NCI-H1417 (cell line): ENCODE measurements at places on chromosomes 11 and 22.

- no peak for DNase-seq
Observed at GRCh38 chr22:37985751-37986281, 1.5 kb upstream of the SOX10 start.

- no peak for DNase-seq
Observed at GRCh38 chr11:10022764-10023163, 271.3 kb downstream of the SBF2 start.

- DNase-seq = no peak
Observed at GRCh38 chr11:119580081-119580480, 148.9 kb downstream of the NECTIN1 start.

GRCh38 chr22:29914991-29915533, 32.1 kb downstream of the MTMR3 start:
- DNase-seq = no peak

DNA sequence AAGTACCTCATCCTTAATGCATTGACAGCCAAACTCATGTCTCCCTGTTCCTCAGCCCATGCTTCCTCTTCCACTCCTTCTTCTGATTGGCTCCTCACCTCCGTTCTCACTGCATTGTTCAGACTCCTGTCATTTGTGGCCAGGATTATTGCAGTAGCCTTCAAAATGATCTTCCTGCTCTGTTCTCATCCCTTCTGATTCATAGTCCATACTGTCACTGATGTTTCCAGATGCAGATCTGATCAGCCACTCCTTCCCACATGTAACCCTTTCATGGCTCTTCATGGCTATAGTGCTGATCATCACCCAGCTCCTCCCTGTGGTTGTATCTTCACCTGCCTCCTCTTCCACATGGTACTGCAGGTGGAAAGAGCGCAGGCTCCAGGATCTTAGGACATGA, 71.7 kb downstream of the DEPDC5 start:
- no peak for DNase-seq

GRCh38 chr11:46611526-46612304, 5.3 kb downstream of the HARBI1 start:
- DNase-seq = no peak

- DNase-seq = peak; percentile 93
Observed at GRCh38 chr11:65329944-65330403, 3.7 kb upstream of the DPF2 start.

DNA sequence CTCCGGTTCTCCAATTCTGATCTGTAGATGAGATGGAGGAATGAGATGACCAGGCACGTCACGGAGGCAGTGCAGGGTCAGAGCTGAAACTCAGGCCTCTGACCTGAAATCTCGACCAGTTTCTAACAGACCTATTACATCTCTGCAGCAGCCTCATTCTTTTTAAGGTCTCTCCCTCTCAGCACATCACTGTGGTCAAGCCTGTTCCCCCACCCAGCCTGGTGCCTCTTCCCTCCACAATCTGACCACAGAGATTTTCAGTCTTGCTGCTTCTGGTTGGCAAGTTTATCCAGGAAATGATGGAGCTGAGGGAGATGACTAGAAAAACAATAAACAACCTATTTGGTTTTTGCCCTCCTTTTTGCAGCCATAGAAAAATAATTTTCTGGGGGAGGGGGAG, 9.5 kb downstream of the GRAMD1B start:
- DNase-seq = no peak

DNA sequence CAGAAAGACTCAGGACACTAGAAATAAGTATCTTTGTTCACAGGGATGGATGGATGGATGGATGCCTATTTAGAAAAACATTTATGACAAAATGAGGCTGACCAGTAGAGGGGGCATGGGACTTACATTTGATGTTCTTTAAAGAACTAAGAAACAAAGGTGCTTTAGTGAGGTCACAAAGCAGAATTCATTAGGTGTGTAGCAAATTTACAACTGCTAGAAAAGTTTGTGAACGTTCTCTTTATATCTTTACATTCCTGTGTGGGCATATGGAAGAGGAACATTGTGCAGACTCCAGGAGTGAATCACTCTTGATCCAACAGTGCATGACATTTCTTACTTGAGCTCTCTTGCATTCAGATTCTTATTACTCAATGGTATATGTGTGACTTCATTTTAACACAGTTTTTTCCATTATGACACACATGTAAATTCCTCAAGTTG, 15.8 kb upstream of the SIK2 start:
- peak; percentile 44 for DNase-seq

DNA sequence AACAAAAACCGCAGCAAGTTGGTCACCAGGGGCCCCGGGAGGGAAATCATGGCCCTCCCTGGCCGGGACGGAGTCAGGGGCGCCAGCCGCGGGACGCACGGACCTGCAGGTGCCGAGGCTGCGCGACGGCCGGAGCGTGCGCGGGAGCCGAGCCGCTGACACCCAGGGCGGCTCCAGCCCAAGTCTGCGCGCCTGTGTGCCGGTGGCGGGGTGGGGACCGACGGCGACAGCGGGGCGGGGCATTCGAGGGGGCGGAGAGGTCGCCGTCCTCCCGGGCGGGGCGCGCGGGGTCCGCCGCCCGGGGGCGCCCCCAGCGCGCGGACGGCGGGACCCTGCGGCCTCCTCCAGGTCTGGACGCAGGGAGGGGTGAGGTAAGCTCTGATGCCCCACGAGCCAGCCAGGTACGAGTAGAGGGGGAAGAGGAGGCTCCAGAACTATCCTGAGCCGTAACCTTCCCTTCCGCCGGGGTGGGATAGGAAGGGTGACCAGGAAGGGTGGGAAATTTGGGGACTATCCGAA, at the start of gene ESAM:
TSS of gene ESAM (minus strand) at position 186 of the 519 bp plus-strand sequence. CDS start at position 50, 136 bp downstream.
- peak; percentile 68 for DNase-seq

DNA sequence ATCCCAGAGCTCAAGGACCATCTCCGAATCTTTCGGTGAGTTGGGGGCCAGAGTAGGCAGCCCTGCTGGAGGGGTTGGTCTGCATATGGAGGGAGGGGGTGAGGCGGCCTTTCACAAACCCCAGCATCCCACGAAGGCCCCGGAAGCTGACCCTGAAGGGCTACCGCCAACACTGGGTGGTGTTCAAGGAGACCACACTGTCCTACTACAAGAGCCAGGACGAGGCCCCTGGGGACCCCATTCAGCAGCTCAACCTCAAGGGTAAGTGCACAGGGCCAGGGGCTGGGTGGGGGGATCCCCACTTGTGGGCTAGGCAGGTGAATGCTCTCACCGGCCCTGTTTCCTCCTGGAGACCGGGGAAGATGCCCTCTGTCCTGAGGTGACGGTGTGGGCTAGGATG, 6.2 kb downstream of the TRPT1 start:
- no peak for DNase-seq

DNA sequence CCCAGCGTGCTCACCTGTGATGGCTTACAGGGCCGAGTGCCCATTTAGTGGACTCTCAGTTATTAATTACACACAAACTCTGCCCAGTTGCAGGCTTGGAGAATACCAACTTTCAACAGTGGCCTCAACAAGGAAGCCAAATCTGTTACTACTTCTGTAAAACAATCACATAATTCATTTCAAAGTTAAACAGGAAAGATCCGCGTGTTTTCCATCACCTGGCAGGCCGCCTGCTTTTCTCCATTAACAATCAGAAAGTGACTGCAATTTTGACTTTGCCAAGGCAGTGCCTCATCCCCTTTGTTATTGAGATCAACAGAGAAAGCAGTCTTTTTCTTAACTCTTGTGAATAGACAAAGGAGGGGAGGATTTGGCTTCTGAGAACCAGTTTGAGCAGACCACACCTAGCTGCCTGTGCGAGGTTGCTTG, 77.7 kb downstream of the BARX2 start:
- no peak for DNase-seq

- no peak for DNase-seq
Observed at GRCh38 chr11:31237819-31238760, 131.4 kb downstream of the DCDC1 start.

DNA sequence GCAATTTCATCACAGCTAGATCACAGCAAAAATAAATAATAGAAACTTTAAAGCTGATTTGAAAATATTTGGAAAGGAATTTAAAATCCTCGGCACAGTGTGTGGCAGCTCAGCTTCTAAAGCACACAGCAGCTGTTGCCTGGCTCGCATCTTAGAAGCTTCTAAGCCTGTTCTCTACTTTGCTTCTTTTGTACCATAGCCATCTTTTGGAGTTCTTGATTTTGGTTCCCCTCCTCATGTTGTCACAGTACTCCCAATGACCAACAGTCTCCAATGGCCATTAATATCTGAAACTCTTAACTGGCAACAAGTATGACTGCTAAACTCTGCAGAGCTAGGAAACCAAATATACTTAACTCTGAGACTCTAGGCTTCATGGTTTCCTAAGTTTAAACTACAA, 28.8 kb downstream of the CHKA start:
- no peak for DNase-seq

DNA sequence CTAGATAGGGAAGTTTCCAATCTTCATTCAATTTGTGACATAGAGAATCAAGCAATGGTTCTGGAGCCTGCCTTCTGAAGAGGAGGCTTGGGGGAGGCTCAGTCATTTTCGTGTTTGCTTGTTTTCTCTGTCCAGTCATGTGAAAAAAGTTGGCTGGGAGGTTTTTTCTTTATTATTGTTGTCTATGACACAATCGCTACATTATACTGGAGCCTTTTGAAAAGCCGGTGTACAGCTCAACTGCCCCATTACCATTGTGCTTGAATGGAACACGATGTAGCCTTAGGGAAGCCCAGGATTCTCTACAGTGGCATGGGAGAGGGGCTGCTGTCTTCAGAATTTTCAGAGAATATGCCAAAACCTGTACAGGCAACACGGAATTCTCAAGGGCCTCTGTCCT, 57.9 kb upstream of the NCAM1 start:
- DNase-seq = no peak

DNA sequence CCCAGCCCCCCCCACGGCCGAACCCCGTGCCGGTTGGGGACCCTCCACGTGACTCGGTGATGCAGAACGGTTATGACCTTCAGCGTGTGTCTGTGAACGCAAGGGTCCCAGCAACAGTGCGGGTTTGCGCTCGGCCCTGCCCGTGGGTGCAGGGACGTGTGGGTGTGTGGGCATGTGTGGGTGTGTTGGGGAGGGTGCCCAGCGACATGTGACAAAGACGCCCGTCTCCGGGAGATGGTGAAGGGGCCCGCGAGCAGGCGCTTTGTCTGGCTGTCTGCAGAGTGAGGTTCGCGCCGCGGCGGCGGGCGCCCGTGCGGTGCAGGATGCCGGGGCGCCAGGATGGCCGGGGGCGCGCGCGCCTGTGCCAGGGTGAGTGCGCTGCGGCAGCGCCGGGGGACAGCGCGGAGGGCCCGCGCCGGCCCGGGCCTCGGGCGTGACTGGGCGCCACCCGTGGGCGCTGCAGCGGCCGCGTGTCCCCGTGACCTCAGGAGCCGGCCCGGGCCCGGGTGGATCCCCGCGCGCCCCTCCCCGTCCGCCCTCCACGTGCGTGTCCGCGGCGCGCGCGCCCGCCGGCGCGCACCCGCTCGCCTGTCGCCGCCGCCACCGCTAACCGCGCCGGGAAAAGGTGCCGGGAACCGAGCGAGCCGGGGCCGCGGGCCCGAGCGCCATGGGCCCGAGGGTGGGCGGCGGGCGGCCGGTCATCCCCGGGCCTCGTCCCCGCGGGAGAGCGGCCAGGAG, at the start of gene LRFN4:
TSS of gene LRFN4 (plus strand) at position 569 of the 738 bp plus-strand sequence. CDS start 681 bp downstream, outside the sequence.
- DNase-seq = peak; percentile 51

DNA sequence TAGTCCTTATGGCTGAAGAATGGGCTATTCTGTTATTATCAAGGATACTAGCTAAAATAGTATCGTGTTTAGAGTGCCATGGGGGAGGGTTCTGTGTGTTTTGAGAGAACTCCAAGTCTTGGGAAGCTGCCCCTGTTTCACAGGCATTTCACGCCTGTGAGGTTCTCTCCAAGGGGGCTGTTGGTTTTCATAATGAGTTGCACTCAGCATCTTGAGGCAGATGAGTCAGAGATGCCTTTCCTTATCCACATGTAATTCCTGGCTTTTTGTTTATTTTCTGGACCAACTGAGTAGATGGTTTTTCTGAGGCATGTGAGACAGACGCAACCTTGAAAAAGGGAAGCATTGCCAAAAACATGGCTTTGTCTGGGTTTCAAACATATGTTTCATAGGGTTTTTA, 203.7 kb downstream of the ARHGAP42 start:
- DNase-seq = no peak

GRCh38 chr11:128757235-128757711, 63.4 kb downstream of the FLI1 start:
- no peak for DNase-seq

DNA sequence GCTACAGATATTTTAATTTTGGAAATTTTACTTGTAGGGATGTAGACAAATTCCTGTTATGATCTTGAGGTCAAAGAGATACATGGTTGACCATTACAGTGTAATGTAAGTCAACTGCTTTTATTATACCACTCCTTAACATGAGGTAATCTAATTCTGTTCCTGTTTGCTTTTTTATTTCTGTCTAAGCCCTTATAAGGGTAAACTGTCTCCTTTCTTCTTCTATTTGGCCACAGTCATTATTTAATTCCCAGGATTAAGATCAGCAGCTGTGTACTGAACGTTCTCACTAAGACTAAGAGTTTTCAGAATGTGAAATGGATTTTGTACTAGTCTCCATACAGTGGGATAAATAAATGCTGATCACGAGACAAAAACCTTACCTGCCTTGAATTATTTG, 32.8 kb downstream of the C2CD3 start:
- no peak for DNase-seq

DNA sequence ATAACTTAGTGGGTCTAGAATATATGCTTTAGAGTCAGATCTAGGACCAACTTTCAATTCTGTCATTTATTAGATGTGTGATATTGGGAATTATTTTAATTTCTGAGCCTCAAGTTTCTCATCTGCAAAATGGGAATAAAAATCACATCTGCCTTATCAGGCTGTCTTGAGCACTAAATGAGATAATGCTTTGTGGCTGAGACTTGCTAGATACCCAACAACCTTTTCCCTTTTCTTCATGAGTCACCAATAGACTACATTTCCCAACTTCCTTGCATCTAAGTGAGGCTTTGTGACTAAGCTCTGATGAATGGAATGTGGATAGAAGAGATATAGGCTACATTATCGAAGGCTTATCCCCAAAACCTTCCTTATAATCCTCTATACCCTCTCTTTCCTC, 220.7 kb upstream of the SESN3 start:
- DNase-seq = no peak

DNA sequence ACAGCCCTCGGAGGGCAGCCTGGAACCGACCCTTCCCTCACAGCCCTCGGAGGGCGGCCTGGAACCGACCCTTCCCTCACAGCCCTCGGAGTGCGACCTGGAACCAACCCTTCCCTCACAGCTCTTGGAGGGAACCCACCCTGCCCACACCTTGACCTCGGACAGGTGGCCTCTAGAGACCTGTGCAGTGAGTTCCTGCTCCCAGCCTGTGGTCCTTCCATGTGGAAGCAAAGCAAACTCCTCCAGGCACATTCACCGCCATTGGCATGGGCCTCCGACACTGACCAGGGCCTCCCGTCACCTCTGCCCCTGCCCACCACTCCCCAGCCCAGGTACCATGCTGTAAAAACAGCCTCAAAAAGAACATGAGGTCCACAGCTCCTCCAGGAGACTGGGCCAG, 272.1 kb downstream of the BRD1 start:
- DNase-seq = no peak

- DNase-seq = peak; percentile 15
Observed at GRCh38 chr11:30346068-30346688, 23.3 kb downstream of the ARL14EP start.

DNA sequence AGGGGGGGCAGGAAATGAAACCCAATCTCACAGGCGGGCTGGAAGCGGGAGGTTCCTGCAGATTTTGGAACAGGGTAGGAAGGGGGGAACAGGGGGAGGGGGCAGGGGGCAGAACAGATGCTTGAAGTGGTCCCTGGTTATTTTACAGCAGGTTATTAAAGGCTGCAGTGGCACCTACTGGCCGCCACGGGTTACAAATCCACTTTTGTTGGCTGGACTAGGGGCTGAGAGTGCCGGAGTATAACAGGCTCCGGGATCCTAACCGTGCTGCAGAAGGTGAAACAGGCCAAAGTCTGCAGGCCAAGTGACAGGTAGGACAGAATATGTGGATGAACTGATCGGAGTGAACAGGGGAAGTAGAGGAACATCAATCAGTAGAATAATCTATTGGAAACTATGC, 2.5 kb downstream of the ROBO3 start:
- no peak for DNase-seq
